Natural killer cell treated with Interleukin-12 subunit alpha and Interleukin-12 subunit beta and Interleukin-15 and Interleukin-18, amount 100 ng/mL, for 72 hours (primary cell): ENCODE measurements at places on chromosomes 5 and 9. TPM values are rescaled to one million over a fixed set of nuclear protein-coding genes. Genes with fewer than 3 reads are reported as not detected.

DNA sequence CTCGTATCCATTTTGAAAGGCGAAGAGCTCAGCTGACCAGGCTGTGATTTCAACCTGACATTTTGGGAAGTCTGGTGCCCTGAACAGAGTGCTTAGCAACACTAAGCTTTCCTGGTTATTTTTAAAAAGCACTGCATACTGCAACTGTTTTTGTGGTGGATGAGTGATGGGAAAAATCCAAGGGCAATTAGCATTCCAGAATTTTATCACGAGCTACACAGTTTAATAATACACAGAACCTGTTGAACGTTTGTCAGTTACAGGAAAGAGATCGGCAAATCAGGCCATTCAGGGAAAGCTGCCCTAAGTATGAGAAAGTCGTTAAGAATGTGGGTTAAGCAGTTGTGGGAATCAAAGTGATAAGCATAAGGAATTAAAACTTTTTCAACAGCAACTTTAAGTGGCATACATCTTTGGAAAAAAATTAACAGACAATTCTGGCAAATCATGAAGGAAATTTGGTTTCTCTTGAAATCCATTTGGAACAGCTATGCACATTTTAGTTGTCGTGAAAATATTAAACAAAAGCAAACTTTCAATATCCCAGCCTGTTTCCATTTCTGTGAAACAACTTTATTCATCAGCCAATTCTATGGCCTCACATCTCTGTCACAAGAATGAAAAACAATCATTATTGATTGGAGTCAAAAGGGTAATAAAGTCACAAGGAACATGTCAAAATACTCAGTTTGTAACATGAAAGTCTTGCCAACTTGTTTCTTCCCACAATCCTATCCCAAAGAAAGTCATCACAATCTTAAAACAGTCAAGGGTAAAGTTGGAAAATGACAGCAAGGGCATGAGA lies 25.7 kb downstream of the PUM3 start:
- peaks cover 4% of the 10 kb centered on the region for H3K4me1 ChIP-seq
- no peaks in the 10 kb centered on the region for H3K27me3 ChIP-seq
- H3K27ac ChIP-seq, result no peak overlapping the region
- no peak for DNase-seq

DNA sequence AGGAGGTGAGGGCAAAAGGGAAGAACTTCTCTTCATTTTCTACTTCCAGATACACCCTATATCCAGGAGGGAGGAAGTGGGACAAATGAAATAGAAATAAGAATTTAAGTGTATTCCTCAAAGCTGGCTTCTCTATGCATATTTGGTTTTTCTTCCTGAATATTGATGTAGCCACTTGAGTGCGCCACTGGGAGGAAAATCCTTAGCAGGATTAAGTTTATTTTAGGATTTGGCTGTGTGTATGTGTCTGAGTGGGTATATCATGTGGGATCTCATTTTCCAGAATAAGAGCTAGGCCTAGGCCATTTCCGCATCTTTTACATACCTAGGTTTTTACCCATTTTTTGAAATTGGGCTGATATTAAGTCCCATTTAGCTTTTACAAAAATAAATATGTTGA lies 42.5 kb downstream of the MAP1B start:
- H3K4me3 ChIP-seq, result no peak overlapping the region
- H3K4me1 ChIP-seq, result no peaks in the 10 kb centered on the region
- no peak overlapping the region for H3K27ac ChIP-seq
- peaks cover 18% of the 10 kb centered on the region for H3K27me3 ChIP-seq
- DNase-seq, result no peak

GRCh38 chr9:77710316-77710715 lies 62.2 kb upstream of the GNA14 start:
- H3K36me3 ChIP-seq, result no peaks in the 10 kb centered on the region
- no peak overlapping the region for H3K27ac ChIP-seq
- no peak for DNase-seq

- no peak overlapping the region for H3K4me3 ChIP-seq
- H3K27ac ChIP-seq, result no peak overlapping the region
- H3K36me3 ChIP-seq, result no peaks in the 10 kb centered on the region
Observed at GRCh38 chr5:175922192-175922885, 45.8 kb downstream of the THOC3 start.

DNA sequence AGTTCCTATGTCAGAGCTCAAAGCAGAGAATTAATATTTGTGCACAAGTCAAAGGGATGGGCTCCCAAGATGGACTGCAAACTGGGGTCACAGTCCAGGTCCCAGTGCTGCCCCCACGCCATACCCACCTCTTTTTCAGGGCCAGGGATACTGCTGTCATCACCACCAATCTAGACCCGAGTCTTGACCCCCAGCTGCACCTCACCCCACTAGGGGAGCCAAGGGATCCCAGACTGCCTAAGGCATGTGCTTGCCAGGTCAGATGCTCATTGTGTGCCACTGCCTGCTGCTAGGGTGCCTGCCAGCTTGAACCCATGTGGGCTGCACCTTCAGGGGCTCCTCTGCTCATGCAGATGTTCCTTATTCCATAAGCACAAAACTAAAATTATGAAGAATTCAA lies 215.6 kb upstream of the NREP start:
- no peak overlapping the region for H3K27ac ChIP-seq
- H3K27me3 ChIP-seq, result peaks cover 8% of the 10 kb centered on the region
- H3K36me3 ChIP-seq, result no peaks in the 10 kb centered on the region
- H3K4me3 ChIP-seq, result no peak overlapping the region
- no peak for DNase-seq
- H3K4me1 ChIP-seq, result no peaks in the 10 kb centered on the region

DNA sequence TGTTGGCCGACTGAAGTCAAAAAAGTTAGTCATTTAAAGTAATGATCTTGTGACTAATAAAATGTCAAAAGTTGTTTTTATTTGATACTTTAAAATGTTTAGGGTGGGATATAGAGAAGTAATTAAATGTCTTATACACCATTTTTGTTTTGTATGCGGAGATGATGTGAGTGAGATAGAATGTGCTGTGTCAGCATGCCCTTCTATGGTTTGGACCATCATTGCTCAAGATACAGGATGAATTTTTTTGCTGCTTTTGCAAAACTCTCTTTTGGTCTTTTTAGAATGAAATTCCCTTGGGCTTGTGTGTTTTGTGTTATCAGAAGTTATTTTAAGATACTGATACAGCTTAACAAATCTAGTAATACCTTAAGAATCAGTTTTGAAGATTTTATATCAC lies 12.5 kb downstream of the SRFBP1 start:
- DNase-seq, result no peak
- no peaks in the 10 kb centered on the region for H3K27me3 ChIP-seq
- H3K4me3 ChIP-seq, result no peak overlapping the region
- peaks cover 24% of the 10 kb centered on the region for H3K4me1 ChIP-seq

DNA sequence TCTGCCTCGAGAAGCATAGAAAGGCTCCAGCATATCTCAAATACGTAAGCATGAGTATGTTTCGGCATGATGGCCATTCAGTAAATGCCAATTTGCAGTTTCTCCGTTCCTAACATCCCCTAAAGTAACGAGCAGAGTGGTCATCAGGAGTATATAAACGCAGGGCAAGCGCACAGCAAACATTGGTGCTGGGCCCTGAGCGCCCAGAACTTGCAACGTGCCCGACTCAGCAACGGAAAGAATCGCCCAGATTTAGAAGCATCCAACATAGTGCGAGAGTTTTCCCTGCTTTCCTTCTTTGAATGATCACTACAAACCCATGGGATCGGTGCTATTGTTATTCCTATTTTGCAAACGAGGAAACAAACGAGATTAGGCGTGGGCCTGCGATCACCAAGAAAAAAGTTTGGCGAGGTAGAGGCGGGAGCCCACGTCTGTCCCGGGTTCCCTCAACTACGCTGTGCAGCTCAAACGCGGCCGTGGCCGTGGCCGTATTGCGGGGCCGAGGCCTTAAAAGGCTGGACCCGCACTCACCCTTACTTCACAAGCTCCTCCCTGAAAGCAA lies 505 bp downstream of the RPS14 start:
- peaks cover 32% of the 10 kb centered on the region for H3K36me3 ChIP-seq
- peaks cover 24% of the 10 kb centered on the region for H3K4me1 ChIP-seq
- H3K27ac ChIP-seq, result peak overlapping the region; percentile 95
- DNase-seq, result no peak
- H3K27me3 ChIP-seq, result no peaks in the 10 kb centered on the region
- peak overlapping the region; percentile 91 for H3K4me3 ChIP-seq

Gene EIF4E1B
- not detected for total RNA-seq

DNA sequence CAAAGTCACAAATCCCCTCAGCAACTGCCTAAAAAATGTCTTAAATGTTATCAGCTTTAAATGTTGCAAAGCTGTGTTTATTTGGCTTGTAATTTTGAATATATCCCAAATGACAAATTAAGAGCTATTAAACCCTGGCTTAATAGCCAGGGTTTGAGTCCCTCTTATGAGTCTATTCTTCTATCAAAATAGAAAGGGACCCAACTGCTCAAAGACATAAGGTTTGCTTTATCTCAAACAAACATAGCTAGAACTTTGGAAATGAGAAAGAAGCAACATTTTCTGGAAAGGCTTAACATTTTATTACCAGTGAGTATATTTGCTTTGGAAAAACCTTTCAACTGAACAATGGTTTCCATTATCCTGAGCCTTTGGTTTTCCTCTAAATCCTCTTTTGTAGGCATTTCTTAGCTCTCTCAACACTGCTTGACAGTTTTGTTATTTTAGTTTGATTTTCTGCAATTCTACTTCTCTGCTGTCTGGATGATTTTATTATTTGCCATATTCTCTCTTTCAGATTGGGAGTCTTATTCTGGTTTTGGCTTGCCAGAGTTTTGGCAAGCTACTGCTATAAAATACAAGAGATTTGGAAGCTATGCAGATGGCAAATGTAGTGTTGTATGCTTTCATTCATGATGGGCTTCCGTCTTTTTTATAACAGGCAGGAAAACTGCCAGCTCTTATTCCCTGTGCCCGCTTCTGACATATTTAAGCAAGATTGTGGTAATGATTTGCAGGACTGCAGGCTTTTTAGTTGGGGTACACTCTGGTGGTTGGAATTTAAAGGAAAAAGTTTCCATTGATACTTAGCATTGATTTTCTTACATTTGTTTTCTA lies 734.9 kb downstream of the DTWD2 start:
- H3K36me3 ChIP-seq, result peaks cover 15% of the 10 kb centered on the region
- no peak overlapping the region for H3K4me3 ChIP-seq
- H3K27ac ChIP-seq, result no peak overlapping the region

DNA sequence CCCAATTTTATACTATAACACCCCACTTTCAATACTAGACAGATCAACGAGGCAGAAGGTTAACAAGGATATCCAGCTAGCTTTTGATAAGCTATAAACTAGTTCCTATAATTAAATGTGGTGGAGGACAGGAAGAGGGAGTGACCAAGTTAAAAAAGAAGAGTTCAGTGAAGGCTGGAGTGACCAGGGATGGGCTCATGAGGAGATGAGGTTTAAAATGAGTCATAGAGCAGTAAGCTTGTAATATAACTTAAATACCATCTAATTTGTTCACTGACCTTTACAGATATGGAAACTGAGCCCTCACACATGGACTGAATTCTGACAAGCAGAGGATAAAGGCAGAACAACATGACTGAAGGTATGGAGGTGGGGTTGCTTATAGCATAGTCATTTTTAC lies 284.5 kb downstream of the SPATA31D1 start:
- H3K4me3 ChIP-seq, result no peak overlapping the region
- DNase-seq, result no peak
- no peaks in the 10 kb centered on the region for H3K4me1 ChIP-seq
- no peak overlapping the region for H3K27ac ChIP-seq
- H3K36me3 ChIP-seq, result no peaks in the 10 kb centered on the region

GRCh38 chr9:94904806-94905205 lies 178.3 kb downstream of the AOPEP start:
- H3K27me3 ChIP-seq, result no peaks in the 10 kb centered on the region
- H3K27ac ChIP-seq, result no peak overlapping the region
- H3K4me1 ChIP-seq, result peaks cover 5% of the 10 kb centered on the region
- DNase-seq, result no peak

GRCh38 chr5:67268231-67269021 lies 71.8 kb upstream of the CD180 start:
- H3K4me1 ChIP-seq, result no peaks in the 10 kb centered on the region
- no peaks in the 10 kb centered on the region for H3K27me3 ChIP-seq
- H3K27ac ChIP-seq, result no peak overlapping the region
- H3K4me3 ChIP-seq, result no peak overlapping the region
- no peak for DNase-seq
- no peaks in the 10 kb centered on the region for H3K36me3 ChIP-seq

DNA sequence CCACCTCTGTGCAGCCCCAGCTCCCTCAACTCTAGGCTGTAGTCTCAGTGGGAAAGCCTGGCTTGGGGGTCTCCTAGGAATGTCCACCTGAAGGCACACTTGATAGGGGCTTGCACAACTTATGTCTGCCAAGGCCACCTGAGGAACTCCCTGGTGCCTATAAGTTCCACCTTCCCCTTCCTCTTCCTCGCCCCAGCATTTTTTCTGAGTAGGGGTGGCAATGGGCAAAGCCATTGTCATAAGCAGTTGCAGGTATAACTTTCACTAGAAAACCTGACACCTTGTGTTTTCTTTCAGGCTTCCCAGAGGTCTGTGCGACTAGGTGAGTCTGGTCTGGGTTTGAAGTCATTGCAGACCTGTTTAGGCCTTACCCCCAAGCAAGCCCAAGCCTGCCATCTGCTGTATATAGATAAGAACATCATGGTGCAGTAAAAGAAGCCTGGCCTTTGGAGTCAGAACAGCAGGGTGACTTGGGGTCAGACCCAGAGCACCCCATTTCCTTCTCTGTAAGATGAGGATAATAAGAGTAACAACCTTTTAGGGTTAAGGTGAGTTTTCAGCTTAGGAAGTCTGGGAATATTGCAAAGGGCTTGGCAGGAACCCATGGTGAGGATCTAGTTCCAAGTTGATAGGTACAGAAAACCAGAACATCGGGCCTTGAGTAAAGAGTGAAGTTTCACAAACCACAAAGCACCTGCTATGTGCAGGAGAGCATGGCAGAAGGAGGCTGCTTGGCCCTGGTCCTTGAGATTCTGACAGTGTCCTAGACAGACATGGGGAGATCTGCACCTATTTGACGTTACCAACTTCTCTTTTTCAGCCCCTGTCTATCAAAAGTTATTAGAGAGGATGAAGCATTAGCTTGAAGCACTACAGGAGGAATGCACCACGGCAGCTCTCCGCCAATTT lies 33.8 kb downstream of the TGFBI start:
- H3K27ac ChIP-seq, result no peak overlapping the region
- H3K36me3 ChIP-seq, result no peaks in the 10 kb centered on the region
- H3K4me1 ChIP-seq, result no peaks in the 10 kb centered on the region
- no peaks in the 10 kb centered on the region for H3K27me3 ChIP-seq

GRCh38 chr5:126023994-126024441 lies 399.2 kb upstream of the GRAMD2B start:
- H3K4me1 ChIP-seq, result no peaks in the 10 kb centered on the region
- H3K27ac ChIP-seq, result no peak overlapping the region
- no peak for DNase-seq
- H3K36me3 ChIP-seq, result peaks cover 8% of the 10 kb centered on the region

DNA sequence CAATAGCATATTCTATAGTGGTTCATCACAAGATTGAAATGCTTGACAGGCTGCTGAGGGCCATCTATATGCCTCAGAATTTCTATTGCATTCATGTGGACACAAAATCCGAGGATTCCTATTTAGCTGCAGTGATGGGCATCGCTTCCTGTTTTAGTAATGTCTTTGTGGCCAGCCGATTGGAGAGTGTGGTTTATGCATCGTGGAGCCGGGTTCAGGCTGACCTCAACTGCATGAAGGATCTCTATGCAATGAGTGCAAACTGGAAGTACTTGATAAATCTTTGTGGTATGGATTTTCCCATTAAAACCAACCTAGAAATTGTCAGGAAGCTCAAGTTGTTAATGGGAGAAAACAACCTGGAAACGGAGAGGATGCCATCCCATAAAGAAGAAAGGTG lies 43.8 kb downstream of the GCNT1 start:
- H3K27ac ChIP-seq, result no peak overlapping the region
- peaks cover 26% of the 10 kb centered on the region for H3K4me1 ChIP-seq
- peaks cover 14% of the 10 kb centered on the region for H3K36me3 ChIP-seq
- no peak for DNase-seq
- H3K4me3 ChIP-seq, result no peak overlapping the region
